ENCODE measurements at places on chromosomes 3 and 15. TPM values are rescaled to one million over a fixed set of nuclear protein-coding genes. Genes with fewer than 3 reads are reported as not detected.

ETV5 gene
- polyA plus RNA-seq: 2.0 TPM

DNA sequence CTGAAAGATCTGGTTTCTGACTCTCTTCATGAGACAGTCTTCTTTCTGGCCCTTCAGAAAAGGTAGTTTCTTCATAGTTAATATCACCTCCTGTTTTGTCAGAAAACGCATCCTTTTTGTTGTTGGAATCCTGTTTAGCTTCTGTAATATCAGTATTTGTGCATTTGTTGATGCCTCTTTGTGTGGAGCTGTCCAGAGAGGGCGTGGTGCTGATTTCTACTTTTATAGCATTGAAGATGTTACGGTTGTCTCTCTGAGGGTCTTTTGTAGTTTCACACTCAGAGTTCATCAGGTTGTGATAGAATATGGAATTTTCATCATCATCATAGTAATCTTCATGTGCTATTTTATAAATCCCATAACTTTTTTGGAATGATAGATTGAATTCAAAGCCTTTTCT lies 8.9 kb downstream of the GPR149 start:
- no peak for DNase-seq

GRCh38 chr3:116270056-116270455 lies 175.2 kb downstream of the LSAMP start:
- DNase-seq: no peak

DNA sequence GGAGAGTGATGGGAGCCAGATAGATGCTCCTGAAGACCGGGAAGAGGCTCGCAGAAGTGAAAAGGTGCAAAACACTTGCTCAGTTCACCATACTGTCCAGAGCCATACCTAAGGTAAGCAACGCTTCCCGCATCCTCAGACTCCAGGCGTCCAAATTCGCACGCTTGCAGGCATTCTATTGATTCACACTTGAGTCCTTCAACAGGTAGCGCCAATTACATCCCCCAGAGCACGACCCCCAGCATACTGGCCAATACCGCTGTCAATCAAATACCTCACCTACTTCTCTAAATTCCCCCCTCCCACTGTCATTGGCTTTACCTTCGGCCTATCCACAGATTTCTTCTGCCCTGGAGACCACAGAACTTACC lies 361 bp upstream of the STXBP5L start:
- DNase-seq: no peak

DNA sequence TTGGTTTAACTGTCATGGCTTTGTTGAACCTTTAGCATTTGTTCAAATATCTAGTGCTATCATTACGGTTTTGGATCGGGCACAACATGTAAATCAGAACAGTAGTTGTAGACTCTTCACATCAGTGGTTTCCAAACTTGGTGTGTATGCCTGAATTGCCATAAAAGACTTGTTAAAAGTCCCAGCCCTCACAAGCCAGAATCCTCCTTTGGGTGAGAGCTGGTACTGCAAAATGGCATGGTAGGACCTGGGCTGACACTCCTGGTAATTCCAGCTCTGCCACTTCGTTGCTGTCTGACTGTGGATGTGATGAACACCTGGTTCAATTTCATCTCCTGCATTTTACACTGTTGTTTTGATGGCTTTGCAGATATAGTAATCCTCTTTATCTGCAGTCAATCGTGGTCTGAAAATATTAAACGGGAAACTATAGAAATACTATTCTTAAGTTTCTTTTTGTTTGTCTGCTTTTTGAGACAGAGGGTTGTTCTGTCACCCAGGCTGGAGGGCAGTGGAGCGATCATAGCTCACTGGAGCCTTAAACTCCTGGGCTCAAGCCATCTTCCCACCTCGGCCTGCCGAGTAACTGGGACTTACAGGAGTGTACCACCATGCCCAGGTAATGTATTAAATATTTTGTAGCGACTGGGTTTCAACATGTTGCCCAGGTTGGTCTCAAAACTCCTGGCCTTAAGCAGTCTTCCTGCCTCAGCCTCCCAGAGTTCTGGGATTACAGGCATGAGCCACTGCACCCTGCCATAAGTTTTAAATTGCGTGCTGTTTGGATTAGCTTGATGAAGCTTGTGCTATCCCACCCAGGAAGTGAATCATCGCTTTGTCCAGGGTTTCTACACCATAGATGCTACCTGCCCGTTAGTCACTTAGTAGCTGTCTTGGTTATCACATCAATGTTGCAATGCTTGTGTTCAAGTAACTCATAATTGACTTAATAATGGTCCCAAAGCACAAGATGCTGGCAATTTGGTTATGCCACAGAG lies 61.6 kb downstream of the RAB7A start:
- no peak for DNase-seq
